Activated T-helper 1 cell treated with anti-CD3 and anti-CD28 coated beads, Interleukin-12 subunit alpha, Interleukin-12 subunit beta, Interleukin-2, Interleukin-4 antibody, amounts not matched to agents 30 ng/mL and 10 ng/mL and 1 ng/mL, durations not matched to agents 14 hours and 24 hours and 36 hours (primary cell): ENCODE measurements at places on chromosomes 12 and 14. TPM values are rescaled to one million over a fixed set of nuclear protein-coding genes. Genes with fewer than 3 reads are reported as not detected.

DNA sequence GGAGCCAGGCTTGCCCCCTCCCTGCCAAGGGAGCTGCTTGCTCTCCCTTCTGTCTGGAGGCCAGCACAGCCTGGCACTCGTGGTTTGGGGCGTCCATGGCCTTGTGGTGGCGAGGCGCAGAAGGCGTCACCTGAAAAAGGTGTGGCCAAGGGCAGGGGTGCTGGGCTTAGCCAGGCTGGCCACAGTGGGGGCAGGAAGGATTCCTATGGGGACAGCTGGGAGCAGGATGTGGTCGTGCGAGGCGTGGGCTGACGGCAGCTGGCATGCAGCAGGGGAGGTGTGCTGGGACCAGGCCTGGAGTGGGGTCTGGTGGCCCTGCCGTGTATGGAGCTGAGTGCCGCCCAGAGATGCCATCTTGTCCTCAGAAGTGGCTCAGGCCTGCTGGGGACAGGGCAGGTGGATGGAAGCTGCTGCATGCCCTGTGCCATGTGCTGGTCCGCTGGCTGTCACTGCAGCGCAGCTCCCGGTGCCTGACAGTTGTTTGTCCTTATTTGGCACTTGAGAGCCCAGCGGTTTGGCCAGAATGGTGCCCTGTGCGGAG, 30.0 kb downstream of the SH2B3 start:
- DNase-seq, result no peak
- peak overlapping the region; percentile 97 for H3K27ac ChIP-seq
- H3K36me3 ChIP-seq, result peaks cover 31% of the 10 kb centered on the region
- H3K4me1 ChIP-seq, result peaks cover 89% of the 10 kb centered on the region

GRCh38 chr14:101505236-101505970, 55.9 kb upstream of the DIO3 start:
- no peak overlapping the region for H3K4me3 ChIP-seq
- DNase-seq, result no peak
- H3K4me1 ChIP-seq, result no peaks in the 10 kb centered on the region
- H3K27ac ChIP-seq, result no peak overlapping the region

- no peaks in the 10 kb centered on the region for H3K4me1 ChIP-seq
- H3K4me3 ChIP-seq, result no peak overlapping the region
- DNase-seq, result no peak
- H3K27me3 ChIP-seq, result no peaks in the 10 kb centered on the region
- H3K36me3 ChIP-seq, result no peaks in the 10 kb centered on the region
These were observed 6.9 kb upstream of the OR6J1 start for GRCh38 chr14:22650960-22651521.

GRCh38 chr14:85601246-85601645, 71.3 kb downstream of the FLRT2 start:
- no peak for DNase-seq
- no peaks in the 10 kb centered on the region for H3K4me1 ChIP-seq
- no peaks in the 10 kb centered on the region for H3K27me3 ChIP-seq
- no peak overlapping the region for H3K27ac ChIP-seq
- no peaks in the 10 kb centered on the region for H3K36me3 ChIP-seq

GRCh38 chr14:68284834-68285233, 465.3 kb downstream of the RAD51B start:
- H3K4me1 ChIP-seq, result peaks cover 57% of the 10 kb centered on the region
- peaks cover 3% of the 10 kb centered on the region for H3K36me3 ChIP-seq
- peak overlapping the region; percentile 52 for H3K4me3 ChIP-seq
- no peak for DNase-seq
- peak overlapping the region; percentile 64 for H3K27ac ChIP-seq

DNA sequence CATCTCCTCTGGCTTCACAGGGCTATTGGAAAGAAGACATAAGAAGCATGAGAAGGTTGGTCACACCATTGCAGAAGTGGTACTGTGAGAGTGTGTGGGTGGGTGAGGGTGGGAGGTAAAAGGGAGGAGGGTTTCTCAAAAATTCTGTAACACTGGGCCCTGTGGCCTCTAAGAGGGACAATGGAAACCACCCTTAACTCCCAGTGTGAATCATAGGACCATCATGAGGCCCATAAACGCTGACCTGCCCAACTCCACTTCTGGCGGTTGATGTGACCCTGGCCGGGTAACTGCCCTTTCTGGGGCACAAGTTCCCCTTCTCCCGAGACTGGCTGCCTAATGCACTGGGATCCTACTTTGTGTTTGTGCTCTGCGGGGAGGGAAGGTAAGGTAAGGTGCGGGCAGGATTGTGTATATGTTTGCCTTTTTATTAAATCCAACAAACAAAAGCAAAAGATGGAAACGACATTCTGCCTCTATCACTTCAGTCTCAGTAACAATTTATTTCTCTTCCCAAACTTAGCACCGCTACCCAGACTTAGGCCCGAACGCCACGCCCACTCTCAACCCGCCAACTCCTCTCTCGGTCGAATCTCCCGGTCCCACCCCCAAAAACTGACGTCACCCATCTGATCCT, 551 bp downstream of the METTL1 start:
- H3K27me3 ChIP-seq, result peaks cover 3% of the 10 kb centered on the region
- peaks cover 37% of the 10 kb centered on the region for H3K36me3 ChIP-seq
- peaks cover 45% of the 10 kb centered on the region for H3K4me1 ChIP-seq
- peak overlapping the region; percentile 99 for H3K27ac ChIP-seq
- peak; percentile 78 for DNase-seq

- H3K36me3 ChIP-seq, result peaks cover 69% of the 10 kb centered on the region
- peak; percentile 47 for DNase-seq
- no peak overlapping the region for H3K4me3 ChIP-seq
- H3K27ac ChIP-seq, result peak overlapping the region; percentile 24
These were observed 4.5 kb downstream of the NOP2 start for GRCh38 chr12:6563448-6564050.

- H3K36me3 ChIP-seq, result no peaks in the 10 kb centered on the region
- H3K27me3 ChIP-seq, result peaks cover 47% of the 10 kb centered on the region
- H3K4me3 ChIP-seq, result no peak overlapping the region
- DNase-seq, result no peak
- peaks cover 6% of the 10 kb centered on the region for H3K4me1 ChIP-seq
These were observed 1.9 kb downstream of the LRRK2 start for GRCh38 chr12:40226705-40227104.

- H3K36me3 ChIP-seq, result peaks cover 44% of the 10 kb centered on the region
- H3K27me3 ChIP-seq, result no peaks in the 10 kb centered on the region
- no peak overlapping the region for H3K4me3 ChIP-seq
- no peaks in the 10 kb centered on the region for H3K4me1 ChIP-seq
- H3K27ac ChIP-seq, result no peak overlapping the region
These were observed 8.0 kb downstream of the AGAP2 start for GRCh38 chr12:57730336-57731067.

GRCh38 chr12:131473261-131473660, 237.6 kb upstream of the SFSWAP start:
- no peaks in the 10 kb centered on the region for H3K4me1 ChIP-seq
- no peaks in the 10 kb centered on the region for H3K36me3 ChIP-seq
- H3K27ac ChIP-seq, result no peak overlapping the region
- H3K27me3 ChIP-seq, result no peaks in the 10 kb centered on the region
- DNase-seq, result no peak

DNA sequence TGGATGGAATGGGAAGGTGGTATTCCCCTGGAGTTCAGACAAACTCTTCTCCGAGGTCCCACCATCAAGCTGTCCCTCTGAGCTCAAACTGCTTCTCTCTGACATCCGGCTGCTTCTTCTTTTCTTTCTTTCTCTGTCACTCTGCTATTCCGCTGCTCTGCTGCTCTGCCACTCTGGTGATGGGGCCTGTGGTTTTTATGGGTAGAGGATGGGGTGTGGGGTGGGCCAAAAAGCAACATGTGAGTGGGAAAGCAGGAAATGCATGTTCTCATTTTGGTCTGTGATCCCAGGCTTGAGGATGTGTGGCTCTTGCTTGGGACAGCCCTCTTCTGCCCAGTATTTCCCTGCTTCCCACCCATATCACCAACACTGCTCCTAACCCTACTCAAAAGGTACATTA, 30.6 kb downstream of the CLECL1 start:
- no peaks in the 10 kb centered on the region for H3K27me3 ChIP-seq
- peak overlapping the region; percentile 58 for H3K4me3 ChIP-seq
- peaks cover 79% of the 10 kb centered on the region for H3K4me1 ChIP-seq

- no peaks in the 10 kb centered on the region for H3K27me3 ChIP-seq
- peaks cover 25% of the 10 kb centered on the region for H3K36me3 ChIP-seq
- peak overlapping the region; percentile 1 for H3K4me3 ChIP-seq
- H3K27ac ChIP-seq, result peak overlapping the region; percentile 31
- DNase-seq, result no peak
These were observed 61.4 kb upstream of the VPS33A start for GRCh38 chr12:122327494-122328385.

GRCh38 chr14:89241934-89242651, 174.9 kb downstream of the FOXN3 start:
- H3K4me3 ChIP-seq, result no peak overlapping the region
- H3K27ac ChIP-seq, result peak overlapping the region; percentile 12
- H3K27me3 ChIP-seq, result no peaks in the 10 kb centered on the region
- no peak for DNase-seq
- H3K4me1 ChIP-seq, result peaks cover 48% of the 10 kb centered on the region

DNA sequence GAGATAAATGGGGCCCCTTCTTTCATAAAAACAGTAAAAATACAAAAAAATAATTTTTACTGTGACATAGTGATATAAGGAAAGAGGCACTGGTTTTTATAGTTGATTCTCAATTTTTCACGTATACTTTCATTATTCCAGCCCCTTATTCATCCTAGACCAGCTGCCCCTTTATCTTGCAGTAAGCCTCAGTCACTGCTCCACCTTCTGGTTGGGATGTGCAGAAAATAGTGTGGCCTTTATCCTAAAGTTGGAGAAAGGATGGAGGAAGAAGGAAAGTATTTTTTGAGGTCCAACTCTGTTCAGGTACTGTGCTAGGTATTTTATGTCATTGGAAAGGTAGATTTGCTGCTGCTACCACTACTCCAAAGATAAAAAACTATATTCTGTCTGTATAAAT, 172.7 kb downstream of the ANO6 start:
- H3K27me3 ChIP-seq, result no peaks in the 10 kb centered on the region
- peaks cover 29% of the 10 kb centered on the region for H3K36me3 ChIP-seq
- H3K27ac ChIP-seq, result no peak overlapping the region
- DNase-seq, result no peak

DNA sequence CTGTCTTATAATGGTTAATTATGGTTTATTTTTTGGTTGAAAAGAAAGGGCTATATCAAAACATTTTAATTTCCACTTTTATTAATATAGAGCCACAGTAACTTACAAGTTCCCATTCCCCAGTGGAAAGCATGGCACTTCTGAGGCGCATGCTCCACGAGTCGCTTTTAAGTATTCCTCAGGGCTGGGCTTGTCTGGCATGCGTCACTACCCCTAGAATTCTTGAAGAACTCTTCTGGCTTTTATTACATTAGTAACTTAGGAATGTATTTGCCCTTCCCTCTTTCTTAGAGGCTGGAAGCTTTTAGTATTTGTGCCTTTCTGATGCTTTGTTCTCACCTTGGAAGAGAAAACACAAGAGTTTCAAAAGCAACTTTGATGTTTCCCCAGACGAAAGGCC, 81.1 kb downstream of the ESR2 start:
- no peak for DNase-seq
- no peak overlapping the region for H3K27ac ChIP-seq
- H3K27me3 ChIP-seq, result no peaks in the 10 kb centered on the region
- H3K4me3 ChIP-seq, result no peak overlapping the region

DNA sequence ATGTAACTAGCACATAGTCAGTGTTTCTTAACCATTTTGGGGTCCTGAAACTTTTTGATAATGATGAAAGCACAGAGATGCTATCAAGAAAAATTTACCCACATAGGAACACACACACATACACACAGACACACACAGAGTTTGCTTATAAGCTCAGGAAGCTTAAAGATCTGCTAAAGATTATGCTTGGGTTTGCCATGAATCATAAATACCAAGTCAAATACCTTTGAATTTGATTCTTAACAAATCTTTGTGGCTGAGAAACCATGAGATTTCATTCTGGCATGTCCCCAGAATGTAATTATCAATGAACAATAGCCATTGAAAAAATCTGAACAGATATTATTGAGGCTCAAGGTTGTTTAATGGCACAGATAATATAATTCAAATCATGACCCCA, 89.2 kb downstream of the NTS start:
- no peaks in the 10 kb centered on the region for H3K4me1 ChIP-seq
- no peak overlapping the region for H3K27ac ChIP-seq
- H3K36me3 ChIP-seq, result no peaks in the 10 kb centered on the region
- no peak overlapping the region for H3K4me3 ChIP-seq

DNA sequence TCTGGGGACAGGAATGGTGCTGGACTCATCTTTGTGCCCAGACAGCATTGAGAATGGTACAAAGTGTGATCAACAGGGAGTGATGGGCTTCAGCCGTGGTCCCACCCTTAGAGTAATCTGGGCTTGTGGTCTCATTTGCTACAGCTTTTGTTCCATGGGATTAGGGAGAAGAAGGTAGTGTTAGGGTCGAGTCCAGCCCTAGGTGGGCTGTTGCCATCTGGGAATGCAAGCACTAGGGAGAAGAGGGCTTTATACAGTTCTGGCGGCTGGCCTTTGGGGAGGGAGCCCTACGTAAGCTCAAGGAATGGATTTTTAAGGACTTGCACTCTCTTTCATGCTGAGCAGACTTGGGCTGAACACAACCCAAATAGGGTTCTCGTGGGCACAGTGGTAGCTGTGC, 4.9 kb downstream of the PLEKHG3 start:
- peaks cover 64% of the 10 kb centered on the region for H3K4me1 ChIP-seq
- peaks cover 9% of the 10 kb centered on the region for H3K27me3 ChIP-seq
- DNase-seq, result no peak
- H3K27ac ChIP-seq, result peak overlapping the region; percentile 83
- H3K36me3 ChIP-seq, result peaks cover 8% of the 10 kb centered on the region

- H3K27me3 ChIP-seq, result no peaks in the 10 kb centered on the region
- no peak overlapping the region for H3K27ac ChIP-seq
- no peaks in the 10 kb centered on the region for H3K4me1 ChIP-seq
- no peak for DNase-seq
- no peaks in the 10 kb centered on the region for H3K36me3 ChIP-seq
These were observed 3.8 kb downstream of the DHRS2 start for GRCh38 chr14:23639891-23640523.

- no peaks in the 10 kb centered on the region for H3K27me3 ChIP-seq
- H3K4me1 ChIP-seq, result peaks cover 63% of the 10 kb centered on the region
- no peak for DNase-seq
- peak overlapping the region; percentile 88 for H3K27ac ChIP-seq
These were observed 550 bp downstream of the GNG2 start for GRCh38 chr14:51860825-51861499.

GRCh38 chr12:130970165-130970907, 16.6 kb downstream of the ADGRD1 start:
- no peak overlapping the region for H3K4me3 ChIP-seq
- H3K27ac ChIP-seq, result no peak overlapping the region
- no peaks in the 10 kb centered on the region for H3K27me3 ChIP-seq
- H3K4me1 ChIP-seq, result no peaks in the 10 kb centered on the region
- no peaks in the 10 kb centered on the region for H3K36me3 ChIP-seq
- no peak for DNase-seq

TSHR gene
- 0.16 and 0.47 TPM in 2 replicates for total RNA-seq

DLK1 gene
- total RNA-seq, result not detected in 2 replicates

HSPA2 gene
- 11.2 and 11.6 TPM in 2 replicates for total RNA-seq

DNAJC22 gene
- 0.16 TPM in 1 of 2 replicates, not detected in the other for total RNA-seq

MUCL1 gene
- not detected in 2 replicates for total RNA-seq
